ENCODE measurements at places on chromosomes 12 and 14.
A peak's percentile ranks its signal among the peaks of the same experiment; 100 is the strongest.

GRCh38 chr14:68140076-68140741 lies 320.6 kb downstream of the RAD51B start:
- DNase-seq, result no peak

DNA sequence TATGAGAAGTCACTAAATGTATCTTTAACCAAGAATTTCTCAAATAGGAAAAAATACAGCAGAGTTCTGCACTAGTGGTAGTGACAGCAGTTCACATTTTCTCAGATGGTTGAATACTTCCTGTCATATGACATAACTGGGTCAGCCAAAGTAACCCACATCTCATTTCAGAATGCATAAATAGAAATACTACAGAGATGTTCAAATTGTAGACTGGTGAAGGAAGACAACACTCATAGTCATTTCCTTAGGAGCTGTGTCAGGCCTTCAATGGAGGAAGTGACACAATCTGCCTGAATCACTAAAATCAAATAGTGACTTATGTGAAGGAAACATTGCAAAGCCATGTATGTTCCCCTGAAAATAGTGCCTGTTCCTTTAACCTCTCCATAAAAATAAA lies 32.4 kb downstream of the FERMT2 start:
- peak; percentile 76 for DNase-seq

DNA sequence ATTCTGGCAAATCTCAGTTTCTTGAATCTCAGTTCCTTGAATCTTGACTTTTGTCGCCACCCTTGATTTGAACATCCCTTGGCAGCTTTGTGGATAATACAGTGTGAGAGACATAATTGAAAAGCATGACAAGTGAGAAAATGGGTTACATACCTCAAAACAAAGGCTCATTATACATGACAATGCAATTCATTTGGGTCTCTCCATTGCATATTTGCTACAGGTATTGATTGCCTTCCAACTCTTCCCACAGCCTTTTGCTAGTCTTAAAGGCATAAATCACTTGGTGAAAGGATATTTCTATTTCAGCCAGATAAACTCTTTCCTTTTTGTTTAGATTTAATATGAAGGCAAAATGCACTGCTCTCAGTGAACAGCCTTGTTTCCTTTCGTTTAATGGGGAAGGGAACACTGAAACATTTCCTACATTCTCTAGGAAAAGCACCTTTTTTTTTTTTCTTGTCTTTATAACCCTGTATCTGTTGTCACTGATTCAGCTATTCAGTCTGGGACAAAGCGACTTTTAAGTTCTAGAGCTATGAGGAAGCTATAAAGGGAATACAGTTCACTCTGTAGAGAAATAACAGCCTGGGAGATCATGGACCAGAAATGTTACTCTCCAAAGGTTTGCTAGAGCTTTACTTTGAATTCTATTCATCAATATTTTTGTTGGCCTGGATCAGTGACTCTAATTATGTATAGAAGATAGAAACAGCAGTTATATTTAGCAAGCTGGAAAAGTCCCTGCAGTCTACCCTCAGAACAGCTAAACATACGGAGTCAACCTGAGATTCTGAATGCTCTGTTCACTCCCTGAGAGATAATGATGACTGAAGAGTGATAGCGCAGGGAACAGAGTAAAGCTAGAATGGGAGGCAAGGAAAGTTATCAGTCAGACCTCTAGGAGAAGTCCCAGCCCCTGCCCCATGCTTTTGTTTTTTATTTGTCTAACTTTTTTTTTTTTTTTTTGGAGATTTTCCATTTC lies 311.4 kb downstream of the RGS6 start:
- no peak for DNase-seq

DNA sequence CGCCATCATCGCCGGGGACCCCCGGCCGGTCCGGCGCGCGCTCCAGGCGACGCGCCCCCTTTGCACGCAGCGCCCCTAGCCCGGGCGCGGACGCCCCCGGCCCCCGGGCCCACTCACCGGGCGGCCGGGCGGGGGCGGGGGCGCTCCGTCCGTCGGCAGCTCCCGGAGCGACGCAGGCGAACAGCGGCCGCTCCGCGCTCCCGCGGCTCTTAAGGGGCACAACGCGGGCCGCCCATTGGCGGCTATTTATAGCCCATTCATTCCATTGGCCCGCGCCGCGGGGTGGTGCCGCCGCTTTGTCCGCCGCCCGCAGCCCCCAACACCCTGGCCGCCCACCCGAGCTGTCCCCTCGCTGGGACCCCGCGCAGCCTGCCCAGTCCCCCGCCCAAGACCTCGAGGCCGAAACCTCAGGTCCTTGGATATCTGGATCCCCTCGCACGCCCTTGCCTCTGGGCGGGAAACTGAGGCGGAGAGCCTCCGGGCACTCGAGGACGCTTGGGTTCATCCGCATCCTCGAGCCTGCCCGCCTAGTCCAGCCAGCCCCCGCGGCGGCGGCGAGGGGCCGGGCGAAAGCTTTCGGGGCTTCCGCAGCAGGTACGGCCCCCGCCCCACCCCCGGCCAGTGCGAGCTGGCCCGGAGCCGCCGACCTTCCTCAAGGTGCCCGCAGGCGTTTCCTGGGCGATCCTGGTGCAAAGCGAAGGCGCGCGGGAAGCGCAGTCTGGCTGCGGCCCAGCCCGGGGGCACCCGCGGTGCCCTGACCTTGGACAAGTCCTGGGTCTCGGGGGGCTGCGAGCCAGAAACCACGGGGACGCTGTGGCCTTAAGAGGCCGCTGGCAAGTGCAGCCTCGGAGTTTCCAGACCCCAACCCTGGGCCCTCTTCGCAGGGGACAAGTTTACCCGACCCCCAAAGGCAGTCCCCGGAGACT lies at the start of gene CKB:
Gene CKB, minus strand, starts transcription at position 182 of the 926 bp plus-strand sequence. CDS start 337 bp downstream, outside the sequence.
- peak; percentile 36 for DNase-seq

DNA sequence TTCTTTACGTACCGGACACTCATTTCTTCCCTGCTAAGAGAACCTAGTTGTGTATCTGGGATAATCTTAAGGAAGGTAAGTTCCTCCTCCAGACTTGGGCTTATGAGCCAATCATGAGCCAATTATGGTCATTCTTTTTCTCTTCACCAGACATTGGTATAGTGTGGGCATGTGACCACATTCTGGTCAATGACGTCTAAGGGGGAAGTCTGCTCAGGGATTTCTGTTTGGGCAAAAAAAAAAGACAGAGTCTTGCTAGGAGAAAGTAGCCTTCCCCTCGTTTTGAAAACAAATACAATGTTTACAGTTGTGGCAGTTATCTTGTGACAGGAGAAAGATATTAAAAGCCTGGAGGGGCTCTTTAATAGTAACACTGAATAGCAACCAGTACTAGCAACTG lies 20.1 kb upstream of the PLXNC1 start:
- no peak for DNase-seq

GRCh38 chr14:100081997-100082625 lies 16.9 kb downstream of the EVL start:
- DNase-seq, result no peak

- no peak for DNase-seq
These were observed 22.9 kb downstream of the VCPKMT start for GRCh38 chr14:50093496-50093895.

- no peak for DNase-seq
These were observed 781.4 kb upstream of the TMEM132C start for GRCh38 chr12:127485528-127485927.

- no peak for DNase-seq
These were observed 194.3 kb upstream of the RBM19 start for GRCh38 chr12:114160445-114160844.

GRCh38 chr12:10853776-10854175 lies 4.5 kb upstream of the PRR4 start:
- DNase-seq, result no peak

- no peak for DNase-seq
These were observed 2.0 kb upstream of the AP1G2 start for GRCh38 chr14:23569443-23570151.

- no peak for DNase-seq
These were observed 1139.1 kb upstream of the TMEM132C start for GRCh38 chr12:127127897-127128296.

DNA sequence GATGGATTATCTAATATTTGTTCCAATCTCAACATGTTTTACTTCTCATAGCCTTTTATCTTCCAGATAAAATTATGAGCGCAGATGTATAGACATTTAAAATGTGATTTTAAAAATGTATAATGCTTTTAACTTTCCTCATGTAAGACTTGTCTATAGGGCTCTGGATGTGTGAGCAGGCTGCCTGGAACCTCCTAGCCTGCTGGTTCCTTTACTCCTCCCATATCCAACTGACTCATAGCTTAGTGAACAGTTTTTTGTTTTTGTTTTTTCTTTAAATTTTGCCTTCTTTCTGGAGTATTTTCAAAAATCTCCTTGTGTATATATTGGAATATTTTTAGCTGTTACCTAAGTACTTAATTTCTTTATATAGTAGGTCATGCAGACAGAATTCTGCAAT lies 115.4 kb downstream of the PDE3A start:
- no peak for DNase-seq

- DNase-seq, result no peak
These were observed 3.5 kb upstream of the OR10P1 start for GRCh38 chr12:55633151-55633550.

- peak; percentile 63 for DNase-seq
These were observed 88.3 kb downstream of the RPS29 start for GRCh38 chr14:49497725-49498348.

DNA sequence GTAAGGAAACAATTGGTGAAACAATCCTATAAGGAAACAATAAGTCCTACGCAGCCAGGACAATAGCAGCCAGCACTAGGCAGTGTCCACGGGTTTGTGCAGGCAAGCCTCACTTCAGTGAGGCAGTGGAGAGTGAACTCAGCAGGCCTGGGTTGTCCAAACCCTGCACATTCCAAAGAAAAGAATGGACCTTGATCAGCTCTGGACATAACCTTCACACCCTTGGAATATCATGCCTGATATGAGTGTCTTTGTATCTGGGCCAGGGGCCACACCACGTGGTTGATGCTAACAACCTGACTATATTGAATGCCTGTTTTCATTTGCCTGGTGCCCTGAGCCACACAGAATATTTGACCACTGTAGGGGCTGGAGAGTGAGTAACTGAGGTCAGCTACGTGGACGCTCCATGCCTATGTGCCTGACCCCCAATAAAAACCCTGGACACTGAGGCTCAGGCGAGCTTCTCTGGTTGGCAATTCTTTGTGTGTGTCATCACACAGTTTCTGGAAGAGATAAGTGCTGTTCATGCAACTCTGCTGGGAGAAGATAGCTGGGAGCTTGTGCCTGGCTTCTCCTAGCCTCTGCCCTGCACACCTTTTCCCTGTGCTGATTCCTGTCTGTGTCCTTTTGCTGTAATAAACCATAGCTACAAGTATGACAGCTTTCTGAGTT lies 81.4 kb upstream of the NCOR2 start:
- no peak for DNase-seq
